ENCODE measurements at places on chromosomes 2 and 18.

- DNase-seq = no peak
Measured at GRCh38 chr2:146997488-146997887, 847.3 kb upstream of the ACVR2A start.

DNA sequence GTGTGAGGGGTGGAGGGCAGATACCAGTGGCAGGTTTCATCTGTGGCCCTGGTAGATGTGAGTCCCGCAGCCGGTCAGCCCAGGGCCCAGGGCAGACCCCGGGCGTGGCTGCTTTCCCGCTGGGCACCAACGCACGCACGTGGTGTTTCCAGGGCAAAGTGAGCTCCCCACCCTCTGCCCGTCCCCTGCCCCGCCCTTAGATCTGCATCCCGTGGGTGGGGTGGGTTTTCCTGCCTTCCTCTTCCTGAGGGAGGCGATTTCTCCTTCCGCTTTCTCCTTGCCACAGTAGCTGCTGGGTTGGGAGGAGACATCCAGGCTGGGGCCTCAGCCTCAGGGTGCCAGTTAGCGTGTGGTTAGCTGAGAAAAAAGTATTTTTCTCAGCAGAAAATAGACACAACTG is 49.6 kb downstream of the ODC1 start:
- DNase-seq = no peak

- DNase-seq = no peak
Measured at GRCh38 chr2:16148632-16149348, 208.4 kb downstream of the MYCN start.

DNA sequence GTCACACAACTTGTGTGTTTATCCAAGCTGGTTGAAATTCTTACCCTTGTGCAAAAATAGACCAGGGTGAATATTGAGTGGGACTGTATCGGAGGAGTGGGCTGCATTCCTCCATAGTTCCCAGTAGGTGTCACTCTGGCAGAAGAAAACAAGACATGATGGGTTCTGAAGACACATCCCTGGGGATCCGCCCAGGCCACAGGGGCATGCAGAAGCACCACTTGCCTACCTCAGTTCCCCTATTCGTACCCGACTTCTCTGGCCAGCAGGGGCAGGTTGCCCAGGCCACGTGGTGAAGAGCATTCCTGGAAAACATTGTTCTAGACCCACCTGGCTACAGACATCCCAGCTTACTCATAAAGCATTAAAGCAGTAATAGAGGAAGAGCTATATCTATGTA is 168.2 kb downstream of the FAM210A start:
- DNase-seq = no peak

GRCh38 chr2:240991378-240992263 is 6.8 kb upstream of the SNED1 start:
- DNase-seq = no peak

DNA sequence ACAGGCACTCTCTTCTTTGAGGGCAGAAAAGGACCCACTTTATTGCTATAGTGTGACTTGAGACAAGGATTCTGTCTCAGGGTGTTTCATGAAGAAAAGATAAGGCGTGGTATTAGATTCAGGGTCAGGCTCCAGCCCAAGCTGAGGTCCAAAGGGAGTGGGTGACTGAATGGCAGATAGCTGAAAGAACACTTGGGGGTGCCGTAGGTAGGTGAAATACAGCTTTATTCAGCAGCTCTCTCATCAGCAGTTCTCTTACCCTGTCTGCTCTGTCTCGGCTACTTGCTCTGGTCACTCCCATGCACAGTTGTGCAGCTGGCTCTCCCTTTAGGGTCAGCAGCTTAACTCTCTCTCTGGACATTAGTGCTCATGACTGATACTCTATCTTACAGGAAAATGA is 379.9 kb downstream of the LPIN1 start:
- DNase-seq = no peak

- DNase-seq = no peak
Measured at GRCh38 chr2:200713704-200714064, 98.0 kb upstream of the BZW1 start.

GRCh38 chr2:201248288-201248844 is 12.0 kb upstream of the CASP8 start:
- DNase-seq = no peak

DNA sequence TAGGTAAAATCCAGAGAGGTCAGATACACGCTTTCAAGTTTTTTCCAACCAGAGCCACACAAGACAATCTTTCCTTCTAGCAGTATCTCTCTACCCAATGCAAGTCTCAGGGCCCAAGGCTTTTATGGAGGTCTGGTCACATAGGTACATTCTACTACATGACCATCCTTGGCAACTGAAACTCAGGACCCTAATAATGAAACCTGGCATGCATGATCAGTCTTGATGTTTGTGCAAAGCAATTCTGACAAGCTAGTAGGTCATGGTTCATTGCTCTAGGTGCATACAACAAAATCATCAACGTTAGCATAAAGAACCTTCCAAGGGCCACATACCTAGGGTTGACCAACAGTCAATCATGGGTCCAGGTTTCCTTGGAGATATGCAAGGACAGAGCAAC is 33.2 kb upstream of the CCDC88A start:
- no peak for DNase-seq

GRCh38 chr2:108893277-108893676 is 95.7 kb downstream of the EDAR start:
- no peak for DNase-seq

DNA sequence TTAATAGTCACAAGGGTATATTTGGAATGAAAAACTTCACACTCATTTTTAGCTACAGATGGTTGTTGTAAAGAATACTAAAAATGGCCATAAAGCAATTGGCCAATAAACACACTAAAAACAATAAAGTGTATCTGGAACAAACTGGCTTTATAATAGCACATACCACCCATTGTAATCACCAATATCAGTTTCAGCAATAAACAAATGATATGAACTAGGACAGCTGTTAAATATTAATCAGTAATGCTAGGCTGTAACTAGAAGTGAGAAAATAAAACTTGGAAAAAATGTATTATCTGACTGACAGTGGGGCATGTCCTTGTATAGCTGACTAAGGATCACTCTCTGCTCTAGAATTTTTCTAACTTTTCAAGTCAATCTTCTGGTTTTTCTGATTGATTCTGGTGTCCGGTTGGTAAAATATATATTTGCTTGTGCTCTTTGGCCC is 312.5 kb downstream of the RND3 start:
- DNase-seq = no peak

DNA sequence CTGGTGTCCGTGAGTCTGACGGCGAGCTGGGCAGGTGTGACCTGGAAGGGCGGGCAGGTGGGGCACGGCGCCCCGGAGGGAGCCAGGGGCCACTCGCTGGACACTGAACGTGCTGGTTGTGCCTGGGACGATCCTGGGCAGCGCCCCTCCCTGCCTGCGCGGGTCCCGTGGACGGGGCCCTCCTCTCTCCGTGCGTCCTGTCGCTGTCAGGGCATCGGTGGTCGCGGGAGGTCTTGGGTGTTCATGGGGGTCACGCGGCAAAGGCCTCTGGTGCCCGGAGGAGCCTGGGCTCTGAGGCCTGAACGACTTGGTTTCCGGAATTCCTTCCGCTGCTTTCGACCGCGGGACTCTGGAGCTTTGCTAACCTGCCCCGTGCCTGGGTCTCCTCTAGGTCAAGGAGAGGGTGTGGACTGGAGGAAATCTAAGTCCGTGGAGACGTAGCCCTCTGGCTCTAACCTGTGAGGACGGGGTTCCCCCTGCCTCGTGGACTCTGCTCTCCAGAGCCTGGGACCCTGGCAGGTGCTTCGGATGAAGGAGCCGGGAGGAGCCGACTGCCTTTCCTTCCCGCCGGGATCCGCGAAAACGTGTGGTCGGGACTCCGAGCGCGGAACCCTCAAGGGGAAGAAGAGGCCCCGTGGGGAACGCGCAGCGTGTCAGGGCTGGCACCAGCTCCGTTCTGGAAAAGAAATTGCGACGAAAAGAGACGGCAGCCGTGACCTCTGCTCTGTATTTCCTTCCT is 14.7 kb downstream of the SOX11 start:
- no peak for DNase-seq

- no peak for DNase-seq
Measured at GRCh38 chr2:158130832-158131473, 29.3 kb downstream of the UPP2 start.

DNA sequence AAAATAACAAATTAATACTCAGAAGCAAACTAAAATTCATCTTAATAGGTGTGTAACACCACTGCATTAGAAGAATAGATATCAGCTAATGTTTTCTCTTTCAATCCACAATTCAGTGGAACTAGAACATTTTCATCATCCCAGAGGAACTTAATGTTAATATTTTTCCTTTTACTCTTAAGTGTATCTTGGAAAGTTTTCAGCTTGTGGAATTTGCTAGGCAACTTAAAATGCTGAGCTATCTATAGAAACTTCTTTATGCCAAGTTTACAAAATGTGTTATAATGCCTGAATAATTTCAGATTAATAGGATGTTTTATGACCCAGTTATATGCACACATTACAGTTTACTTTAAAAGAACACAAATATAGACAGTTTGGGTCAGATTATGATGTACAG is 86.6 kb upstream of the FAM237A start:
- DNase-seq = no peak

GRCh38 chr2:197137231-197137630 is 173.3 kb downstream of the ANKRD44 start:
- DNase-seq = no peak

GRCh38 chr18:24344509-24344908 is 53.1 kb downstream of the OSBPL1A start:
- DNase-seq = no peak

DNA sequence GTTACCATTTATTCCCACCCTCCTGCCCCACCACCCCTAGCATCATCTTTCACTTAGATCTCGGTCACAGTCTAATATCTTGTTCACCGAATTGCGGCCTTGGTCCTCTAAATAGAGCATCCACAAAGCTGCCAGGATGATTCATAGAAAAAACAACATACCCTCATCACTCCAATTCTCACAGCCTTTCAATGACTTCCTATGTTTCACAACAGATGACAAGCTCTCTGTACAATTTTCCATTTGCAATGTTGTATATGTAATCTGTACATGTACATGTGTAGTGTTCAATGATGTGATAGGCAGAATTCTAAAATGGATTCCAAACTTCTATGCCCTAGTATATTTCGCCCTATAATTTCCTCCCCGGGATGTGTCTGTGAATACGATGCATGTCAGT is 675.6 kb upstream of the CELF4 start:
- no peak for DNase-seq

GRCh38 chr2:46813020-46813415 is 102.6 kb downstream of the MCFD2 start:
- DNase-seq = no peak

GRCh38 chr2:225378984-225379383 is 20.5 kb upstream of the NYAP2 start:
- no peak for DNase-seq
